Stimulated activated CD8-positive, alpha-beta memory T cell treated with anti-CD3 and anti-CD28 coated beads, Interleukin-2, amount 100 ng/mL, for 1 hour (primary cell): ENCODE measurements at places on chromosomes 7 and 10.

DNA sequence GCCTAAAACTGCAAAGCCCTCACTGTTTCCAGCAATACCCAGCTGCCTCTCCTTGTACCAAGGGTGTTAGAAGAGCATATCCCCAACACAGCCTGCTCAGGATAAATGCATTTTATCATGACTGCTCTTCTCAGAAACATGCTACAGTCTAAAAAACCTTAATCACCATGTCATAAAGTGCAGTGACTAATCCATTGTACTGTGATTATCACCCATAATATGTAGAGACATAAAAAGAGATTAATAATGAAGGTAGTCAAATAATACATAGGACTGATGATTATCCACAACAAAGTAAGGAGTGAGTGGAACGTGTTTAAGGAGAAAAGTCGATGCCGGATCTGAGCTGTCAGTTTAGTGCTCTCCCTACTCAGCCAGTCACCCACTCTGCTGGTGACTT, 12.2 kb upstream of the WDR11 start:
- no peak for DNase-seq

- no peak for DNase-seq
Observed at GRCh38 chr7:29343399-29343798, 148.8 kb downstream of the CHN2 start.

- DNase-seq: no peak
Observed at GRCh38 chr10:103423748-103424147, 27.3 kb downstream of the PDCD11 start.

GRCh38 chr10:91163869-91164474, 56.5 kb upstream of the PCGF5 start:
- peak; percentile 63 for DNase-seq

DNA sequence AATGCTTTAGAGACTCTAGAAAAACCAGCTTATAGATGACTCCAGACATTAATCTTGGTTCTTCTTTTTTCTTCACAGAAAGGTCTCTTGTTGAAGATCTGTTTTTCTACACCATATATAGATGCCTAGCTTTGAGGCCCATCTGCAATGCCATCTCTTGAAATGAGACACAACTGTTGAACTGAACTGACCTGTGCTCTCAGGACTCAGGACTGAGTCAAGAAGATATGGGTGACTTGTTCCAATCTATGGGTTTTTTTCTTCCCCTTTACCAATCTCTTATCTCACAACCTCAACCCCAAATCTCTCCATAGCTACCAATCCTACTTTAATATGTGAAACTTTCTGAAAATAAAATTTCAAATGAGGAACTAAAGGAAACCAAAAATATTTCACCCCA, 194.7 kb downstream of the SNX13 start:
- no peak for DNase-seq

- no peak for DNase-seq
Observed at GRCh38 chr10:128274938-128275337, 148.7 kb upstream of the MKI67 start.

- no peak for DNase-seq
Observed at GRCh38 chr7:51731075-51731474, 414.5 kb upstream of the COBL start.

DNA sequence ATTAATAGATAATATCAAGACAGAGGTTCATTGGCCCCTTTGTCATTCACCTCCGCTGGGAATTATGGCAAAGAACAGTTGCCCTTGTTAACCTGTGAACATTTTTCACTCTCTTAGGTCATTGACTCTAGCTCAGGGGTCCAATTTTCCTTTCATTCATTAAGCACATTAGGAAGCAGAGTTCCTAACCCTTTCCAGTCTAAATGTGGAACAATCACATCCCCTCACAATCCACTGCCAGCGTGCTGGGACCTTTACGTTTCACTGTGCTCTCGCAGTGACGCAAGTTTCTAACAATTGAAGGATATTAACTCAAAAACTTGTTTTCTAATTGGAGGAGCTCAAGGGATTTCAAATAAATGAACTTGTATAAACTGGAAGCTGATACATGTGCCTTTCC, 79.3 kb upstream of the MEOX2 start:
- DNase-seq: no peak

GRCh38 chr7:128119036-128119435, 87.8 kb upstream of the LRRC4 start:
- no peak for DNase-seq

- no peak for DNase-seq
Observed at GRCh38 chr7:148382596-148382995, 208.0 kb upstream of the C7orf33 start.

DNA sequence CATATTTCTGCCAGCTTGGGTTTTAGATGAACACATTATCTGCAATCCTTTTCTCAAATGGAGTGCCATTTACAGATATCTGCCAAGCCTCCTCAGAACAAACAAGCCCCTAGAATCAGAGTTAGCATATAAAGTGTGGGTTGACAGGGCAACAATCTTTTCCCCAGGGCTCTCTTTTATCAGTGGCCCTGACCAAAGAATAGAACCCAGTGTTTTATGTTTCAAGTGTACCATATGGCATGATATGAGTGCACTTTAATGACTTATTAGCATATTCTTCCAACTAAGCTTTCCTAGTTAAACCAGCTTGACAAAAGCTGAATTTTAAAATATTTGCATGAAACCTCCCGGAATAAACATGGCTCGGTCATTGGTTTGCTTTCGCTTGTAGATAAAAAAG, 57.3 kb downstream of the EVX1 start:
- DNase-seq: no peak
